NCI-H2029 (cell line): ENCODE measurements at places on chromosomes 11 and 22.

DNA sequence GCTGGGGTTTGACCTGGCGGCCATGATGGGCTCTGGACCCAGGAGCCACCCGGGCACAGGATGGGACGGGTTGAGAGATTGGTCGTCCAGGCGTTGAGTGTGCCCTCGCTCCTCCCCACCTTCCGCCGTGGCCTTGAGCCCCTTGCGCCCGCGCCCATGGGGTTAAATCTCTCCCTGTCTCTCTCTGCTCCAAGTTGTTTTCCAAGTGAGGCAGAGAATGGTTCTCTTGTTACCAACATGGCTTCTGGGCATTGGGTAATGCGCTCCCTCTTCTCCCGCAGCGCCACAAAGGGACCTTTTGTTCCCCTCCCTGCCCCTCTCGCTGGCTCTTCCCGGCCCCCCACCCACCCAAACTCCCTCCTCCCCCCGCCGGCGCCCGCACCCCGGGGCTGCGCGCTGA lies 18.8 kb upstream of the PICK1 start:
- DNase-seq: no peak

DNA sequence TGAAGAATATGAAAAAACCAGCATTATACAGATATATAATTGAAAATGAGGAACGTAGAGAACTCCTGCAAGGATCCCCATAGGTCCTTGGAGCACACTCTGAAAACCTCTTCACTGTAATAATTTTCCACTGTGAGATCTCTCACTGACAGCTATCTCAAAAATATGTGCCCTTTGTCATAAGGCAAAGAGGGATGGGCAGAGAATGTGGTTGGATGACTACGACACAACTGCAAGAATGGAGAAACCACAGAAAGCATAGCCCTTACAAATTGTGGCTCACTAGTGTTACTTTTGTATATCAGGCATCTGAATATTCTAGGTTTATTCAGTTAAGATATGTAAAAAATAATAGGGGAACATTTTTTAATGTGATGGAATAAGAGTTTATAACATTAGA lies 7.9 kb upstream of the CTSC start:
- no peak for DNase-seq

DNA sequence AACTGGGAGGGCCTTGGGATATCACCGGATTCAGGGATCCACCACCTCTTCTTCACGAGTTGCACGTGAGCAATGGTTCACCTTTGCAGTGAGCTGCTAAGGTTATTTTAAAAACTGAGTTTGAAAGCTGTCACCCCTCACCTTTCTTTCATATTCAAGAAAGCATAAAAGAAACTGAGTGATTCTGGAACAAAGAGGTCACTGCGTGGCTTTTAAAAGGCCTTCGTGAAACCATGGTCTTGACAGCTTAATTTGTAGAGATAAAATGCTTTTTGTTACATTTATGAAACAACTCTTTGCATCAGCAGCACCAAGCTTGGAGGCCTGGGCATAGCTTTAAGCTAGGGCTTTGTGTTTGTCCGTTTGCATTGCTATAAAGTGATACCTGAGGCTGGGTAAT lies 101.4 kb upstream of the NECTIN1 start:
- DNase-seq: no peak

GRCh38 chr11:115418626-115419025 lies 85.6 kb downstream of the CADM1 start:
- DNase-seq: no peak

DNA sequence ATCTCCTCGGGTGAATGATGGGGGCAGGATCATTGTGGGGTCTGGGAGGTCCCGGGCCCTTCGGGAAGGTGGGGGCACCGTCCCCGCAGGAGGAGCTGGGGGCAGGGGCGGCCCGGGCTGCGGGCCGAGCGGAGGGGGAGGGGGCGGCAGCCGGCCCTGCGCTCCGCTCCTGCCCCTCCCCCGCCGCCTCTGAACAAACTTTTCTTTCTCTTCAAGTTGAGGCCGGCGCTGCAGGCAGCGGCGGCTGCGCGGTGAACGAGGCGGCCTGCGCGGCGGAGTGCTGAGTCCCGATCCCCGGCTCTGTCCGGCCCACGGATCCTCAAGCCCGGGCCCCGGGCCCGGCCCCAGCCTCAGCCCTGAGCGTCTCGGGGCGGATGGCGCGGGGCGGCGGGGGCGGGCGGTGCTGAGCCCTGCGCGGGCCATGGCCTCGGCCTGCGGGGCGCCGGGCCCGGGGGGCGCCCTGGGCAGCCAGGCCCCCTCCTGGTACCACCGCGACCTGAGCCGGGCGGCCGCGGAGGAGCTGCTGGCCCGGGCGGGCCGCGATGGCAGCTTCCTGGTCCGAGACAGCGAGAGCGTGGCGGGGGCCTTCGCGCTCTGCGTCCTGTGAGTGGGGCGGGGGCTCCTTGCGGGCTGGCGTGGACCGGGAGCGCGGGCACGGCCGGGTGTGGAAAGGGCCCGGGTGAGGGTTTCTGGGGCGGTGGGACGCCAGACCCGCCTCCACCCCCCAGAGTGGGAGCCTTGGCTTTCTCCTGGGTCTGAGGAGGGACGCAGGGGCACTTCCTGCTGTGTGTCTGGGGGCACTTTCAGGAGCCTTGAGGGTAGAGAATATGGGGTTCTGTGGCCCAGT lies at the start of gene INPPL1:
Gene INPPL1 (plus strand): TSS at position 204 of the 847 bp plus-strand sequence. CDS start 218 bp downstream, at position 422.
- no peak for DNase-seq

GRCh38 chr11:72578051-72578450 lies 96.2 kb downstream of the PDE2A start:
- no peak for DNase-seq

GRCh38 chr11:60482361-60482760 lies 10.2 kb upstream of the MS4A12 start:
- no peak for DNase-seq

- peak; percentile 50 for DNase-seq
Observed at GRCh38 chr11:108698844-108699642, 34.2 kb downstream of the DDX10 start.

- no peak for DNase-seq
Observed at GRCh38 chr11:93842461-93842860, 8.0 kb downstream of the VSTM5 start.

GRCh38 chr22:31816750-31817149 lies 62.9 kb downstream of the DEPDC5 start:
- no peak for DNase-seq
